Stimulated activated CD8-positive, alpha-beta memory T cell treated with anti-CD3 and anti-CD28 coated beads, Interleukin-4, amount 100 ng/mL, for 4 hours (primary cell): ENCODE measurements at places on chromosomes 12 and 14.

- no peak for DNase-seq
Measured at GRCh38 chr12:96809522-96809921, 97.5 kb upstream of the NEDD1 start.

DNA sequence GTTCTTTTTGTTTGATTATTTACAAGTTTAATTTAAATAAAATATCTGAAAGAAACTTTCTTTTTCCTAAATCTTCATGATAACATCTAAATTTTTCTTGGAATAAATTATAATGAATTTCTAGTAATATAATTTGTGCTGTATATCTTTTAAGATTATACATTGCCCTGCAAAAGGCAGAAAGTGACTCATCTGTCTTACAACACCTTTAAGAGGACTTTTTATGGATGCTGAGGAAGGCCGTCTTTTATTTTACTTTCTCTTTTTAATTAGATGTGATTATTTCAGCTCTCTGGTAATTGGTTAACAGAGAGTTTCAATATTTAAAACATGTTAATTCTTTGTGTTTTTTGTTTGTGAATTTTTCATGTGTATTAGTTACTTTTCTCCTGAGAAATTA is 598.4 kb downstream of the RPL10L start:
- DNase-seq, result no peak

DNA sequence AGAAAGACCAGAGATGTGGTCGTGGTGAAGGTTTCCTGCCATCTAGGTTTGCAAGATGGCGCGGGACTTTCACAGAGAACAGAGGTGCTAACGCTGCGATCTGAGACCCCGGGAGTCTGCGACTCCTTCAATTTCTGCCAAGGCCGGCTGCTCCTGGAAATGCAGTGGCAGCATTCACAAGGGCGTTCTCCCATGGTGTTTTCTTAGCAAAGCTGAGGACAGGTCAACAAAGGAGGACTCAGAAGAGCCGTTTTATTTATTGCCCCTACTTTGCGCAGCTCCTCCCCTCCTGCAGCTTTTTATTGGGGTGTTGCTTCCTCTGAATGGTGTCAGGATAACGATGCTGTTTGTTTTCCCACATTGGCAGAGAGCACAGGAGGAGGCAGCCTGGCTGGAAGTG is 86.3 kb downstream of the TMEM132C start:
- no peak for DNase-seq

GRCh38 chr12:68455691-68456345 is 123.7 kb upstream of the MDM1 start:
- DNase-seq, result no peak

DNA sequence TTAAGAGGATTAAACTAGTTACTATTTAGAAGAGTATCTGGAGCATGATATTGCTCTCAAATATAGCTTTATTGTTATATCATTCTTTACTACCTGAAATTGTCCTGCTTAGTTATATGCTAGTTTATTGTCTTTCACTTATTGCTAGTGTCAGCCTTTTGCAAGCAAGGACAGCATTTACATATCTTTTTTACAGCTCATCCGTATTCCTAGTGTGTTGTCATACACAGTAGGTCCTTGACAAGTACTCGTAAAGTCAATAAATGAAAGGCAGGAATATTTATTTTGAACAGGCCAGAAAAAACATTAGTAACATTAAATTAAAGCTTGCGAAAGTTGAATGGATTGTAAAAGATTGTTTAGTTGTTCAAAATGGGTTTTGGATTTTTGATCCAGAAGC is 35.0 kb downstream of the CRADD start:
- no peak for DNase-seq

- no peak for DNase-seq
Measured at GRCh38 chr14:100041271-100041670, 24.0 kb upstream of the EVL start.

GRCh38 chr12:88628856-88629509 is 48.7 kb upstream of the KITLG start:
- DNase-seq, result no peak

DNA sequence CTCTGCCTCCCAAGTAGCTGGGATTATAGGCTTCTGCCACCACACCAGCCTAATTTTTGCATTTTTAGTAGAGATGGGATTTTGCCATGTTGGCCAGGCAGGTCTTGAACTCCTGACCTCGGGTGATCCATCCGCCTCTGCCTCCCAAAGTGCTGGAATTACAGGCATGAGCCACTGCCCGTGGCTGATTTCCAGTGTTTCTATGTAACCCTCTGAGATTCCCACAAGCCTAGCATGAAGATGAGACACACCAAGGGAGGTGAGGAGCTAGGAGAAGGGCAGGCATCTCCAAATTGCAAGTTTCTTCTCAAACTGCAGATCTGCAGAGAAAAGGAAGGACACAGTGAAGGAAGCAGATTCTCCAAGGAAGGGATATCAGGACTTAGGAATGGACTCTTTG is 125.0 kb downstream of the CACNA1C start:
- DNase-seq, result no peak

- no peak for DNase-seq
Measured at GRCh38 chr14:101552786-101553231, 8.5 kb upstream of the DIO3 start.

DNA sequence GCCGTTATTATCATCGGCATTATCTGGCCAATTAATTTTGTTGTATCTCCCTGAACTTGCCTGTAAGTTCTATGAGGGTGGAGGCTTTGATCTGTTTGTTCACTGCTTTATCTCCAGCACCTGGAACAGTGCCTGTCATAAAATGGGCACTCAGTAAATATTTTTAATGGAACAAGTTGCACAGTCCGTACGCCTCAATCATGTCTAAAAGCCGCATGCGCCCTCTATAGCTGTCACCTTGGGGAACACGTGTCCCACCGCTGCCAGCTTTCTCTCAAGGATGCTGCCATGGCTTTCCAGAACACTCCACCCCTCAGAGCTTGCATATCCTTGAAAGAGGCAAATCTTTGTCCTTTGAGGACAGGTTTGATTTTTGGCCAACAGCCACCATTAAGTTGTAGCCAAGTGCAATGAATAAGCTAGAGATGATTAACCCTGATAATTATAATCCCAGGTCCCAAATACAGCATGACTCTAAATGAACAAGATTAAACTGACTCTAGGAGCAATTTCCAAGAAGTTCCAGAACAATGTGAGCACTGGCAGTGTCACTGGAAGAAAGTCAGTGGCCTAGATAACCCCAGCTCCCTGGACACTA is 55.1 kb downstream of the ERH start:
- no peak for DNase-seq

DNA sequence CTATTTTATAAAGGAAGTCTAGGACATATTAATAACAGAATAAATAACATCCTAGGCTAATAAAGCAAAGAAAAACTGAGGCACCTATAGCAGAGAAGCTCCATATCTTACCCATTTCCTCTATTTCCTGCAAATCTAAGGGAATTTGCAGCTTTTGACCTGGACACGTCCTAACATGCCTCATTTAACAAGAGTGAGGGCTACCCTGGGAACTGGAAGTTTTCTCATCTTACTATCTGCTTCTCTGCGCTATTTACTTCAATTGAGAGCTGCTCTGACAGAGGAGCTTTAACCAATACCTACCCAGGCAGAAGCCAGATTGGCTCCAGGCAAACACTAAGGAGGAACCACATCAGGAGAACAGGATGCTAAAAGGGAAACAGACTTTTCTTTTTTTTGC is 5.7 kb downstream of the YBX3 start:
- DNase-seq, result no peak

DNA sequence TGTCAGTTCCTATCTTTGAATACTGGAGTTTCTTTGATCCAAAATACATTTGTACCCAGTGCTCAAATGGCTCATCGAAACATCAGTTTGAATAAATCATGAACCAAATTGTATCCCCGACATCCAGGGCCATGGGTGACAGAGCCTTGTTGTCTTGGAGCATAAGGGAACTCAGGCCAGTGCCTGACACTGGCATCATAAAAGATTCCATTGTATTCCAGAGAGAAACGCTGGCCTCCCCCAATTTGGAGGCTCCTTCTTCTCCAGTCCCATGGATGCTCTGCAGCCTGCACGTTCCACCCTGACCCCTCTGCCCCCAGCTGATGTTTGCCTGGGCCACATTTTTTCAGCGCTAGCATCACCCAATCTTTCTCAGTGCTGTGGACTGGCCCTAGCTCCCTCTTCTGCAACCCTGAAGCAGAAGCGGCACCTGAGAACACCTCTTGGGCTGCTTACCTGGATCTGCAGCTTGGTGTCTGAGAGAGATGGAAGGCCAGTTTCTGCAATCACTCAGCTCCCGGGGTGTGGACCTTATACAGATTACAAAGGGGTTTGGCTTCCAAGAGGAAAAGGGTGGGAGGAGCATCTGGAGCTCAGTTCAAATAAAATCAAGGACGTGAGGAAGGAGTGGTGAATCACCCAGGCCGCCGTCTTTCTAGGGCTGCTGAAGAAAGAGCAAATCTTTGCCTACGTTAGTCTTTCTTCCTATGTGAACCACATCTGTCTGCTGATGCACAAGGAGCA is at the start of gene RNASE1:
Gene RNASE1, minus strand, starts transcription at position 504 of the 744 bp plus-strand sequence. CDS start 776 bp downstream, outside the sequence.
- no peak for DNase-seq

DNA sequence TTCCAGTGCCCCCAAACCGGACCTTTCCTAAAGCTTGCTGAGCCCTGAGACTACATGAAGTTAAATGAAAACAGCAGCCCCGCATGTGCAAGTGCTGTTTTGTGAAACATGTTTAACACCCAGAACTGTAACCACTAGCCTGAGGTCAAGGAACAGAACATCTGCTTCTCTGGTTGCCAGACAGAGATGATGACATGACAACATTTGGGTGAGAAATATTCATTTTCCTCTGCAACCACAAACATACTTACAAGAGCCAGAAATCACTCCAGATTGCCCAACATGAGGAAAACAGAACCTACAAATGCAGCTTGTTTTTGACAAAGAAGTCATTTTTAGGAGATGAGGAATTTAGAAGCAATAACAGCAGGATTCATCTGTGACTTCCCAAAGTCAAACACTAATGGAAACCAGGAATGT is 110.4 kb downstream of the BCAT1 start:
- no peak for DNase-seq

DNA sequence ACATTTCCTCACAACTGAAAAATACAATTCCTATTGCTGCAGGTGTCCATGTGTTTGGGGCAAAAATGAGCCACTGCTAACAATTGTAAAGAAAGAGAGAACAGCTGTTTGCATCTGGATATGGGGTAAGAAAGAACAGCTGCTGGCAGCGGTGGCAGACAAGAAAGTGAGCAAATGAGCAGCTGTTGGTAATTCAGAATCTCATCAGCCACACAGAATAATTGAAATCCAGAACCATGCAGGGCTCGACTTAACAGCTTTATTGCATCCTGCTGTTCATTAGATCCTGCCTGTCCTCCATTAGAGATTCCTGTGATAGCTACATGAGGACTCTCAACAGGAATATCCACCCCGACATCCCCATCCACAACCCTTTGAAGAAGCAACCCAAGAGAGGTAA is 62.5 kb upstream of the TSPAN8 start:
- no peak for DNase-seq

DNA sequence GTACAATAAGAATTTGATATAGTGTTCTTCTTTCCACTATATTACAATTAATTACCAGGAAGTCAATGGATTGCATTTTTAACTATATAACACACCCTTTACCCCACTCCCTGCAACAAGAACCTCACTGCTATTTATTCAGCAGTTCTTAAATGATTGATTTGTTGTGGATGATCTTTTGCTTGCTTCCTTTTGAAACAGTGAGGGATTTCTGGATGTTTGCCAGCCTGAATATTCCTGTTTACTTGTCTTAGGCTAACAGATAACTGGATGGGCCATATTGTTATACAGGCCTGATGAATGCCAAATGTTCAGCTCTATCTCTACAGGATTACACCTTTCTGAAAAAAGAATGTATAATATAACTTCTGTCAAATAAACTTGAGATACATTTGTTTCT is 497.6 kb downstream of the APAF1 start:
- DNase-seq, result no peak
